A549 treated with DMSO at 1 μM for 4 hours (cell line): ENCODE measurements at places on chromosomes 2 and 18. TPM values are rescaled to one million over a fixed set of nuclear protein-coding genes. Genes with fewer than 3 reads are reported as not detected.

Gene DSG4
- 0.02 TPM in 1 of 5 replicates, not detected in the others for total RNA-seq

Gene MRPS9
- total RNA-seq, result 30.8 to 35.3 TPM (median 33.1 TPM) in 5 replicates

Gene SIX3
- 0.17 to 0.45 TPM (median 0.34 TPM) in 5 replicates for total RNA-seq

Gene ZNF407
- total RNA-seq, result 2.4 to 3.2 TPM (median 3.0 TPM) in 5 replicates

Gene LRRTM4
- total RNA-seq, result not detected in 5 replicates

Gene VWA3B
- 0.10 TPM in 1 of 5 replicates, not detected in the others for total RNA-seq

Gene ONECUT2
- total RNA-seq, result 0.31 to 0.63 TPM (median 0.57 TPM) in 5 replicates

Gene NDUFB3
- 126 to 148 TPM (median 138 TPM) in 5 replicates for total RNA-seq

Gene EPG5
- 3.3 to 5.6 TPM (median 4.7 TPM) in 5 replicates for total RNA-seq

Gene APCDD1
- total RNA-seq, result not detected in 5 replicates

Gene UGGT1
- total RNA-seq, result 18.6 to 29.1 TPM (median 24.9 TPM) in 5 replicates
